ENCODE measurements at places on chromosomes 3 and 15. TPM values are rescaled to one million over a fixed set of nuclear protein-coding genes. Genes with fewer than 3 reads are reported as not detected.

DNA sequence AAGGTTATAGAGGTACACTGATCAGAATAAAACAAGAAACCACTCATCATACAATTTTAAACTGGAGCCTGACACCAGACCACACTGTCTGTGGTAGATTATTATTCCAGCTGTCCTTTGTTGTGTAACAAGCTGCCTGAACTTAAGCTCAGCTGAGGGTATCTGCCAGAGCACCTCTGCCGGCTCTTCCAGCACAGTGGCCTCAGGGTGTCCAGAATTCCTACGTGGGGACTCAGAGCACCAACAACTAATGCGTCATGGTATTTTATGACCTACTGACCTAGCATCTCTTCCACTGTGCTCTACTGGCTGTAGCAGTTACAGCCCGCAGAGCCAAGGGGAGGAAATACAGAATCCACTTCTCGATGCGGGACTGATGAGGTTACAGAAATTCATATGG, 15.6 kb upstream of the RAF1 start:
- no peak for DNase-seq

DNA sequence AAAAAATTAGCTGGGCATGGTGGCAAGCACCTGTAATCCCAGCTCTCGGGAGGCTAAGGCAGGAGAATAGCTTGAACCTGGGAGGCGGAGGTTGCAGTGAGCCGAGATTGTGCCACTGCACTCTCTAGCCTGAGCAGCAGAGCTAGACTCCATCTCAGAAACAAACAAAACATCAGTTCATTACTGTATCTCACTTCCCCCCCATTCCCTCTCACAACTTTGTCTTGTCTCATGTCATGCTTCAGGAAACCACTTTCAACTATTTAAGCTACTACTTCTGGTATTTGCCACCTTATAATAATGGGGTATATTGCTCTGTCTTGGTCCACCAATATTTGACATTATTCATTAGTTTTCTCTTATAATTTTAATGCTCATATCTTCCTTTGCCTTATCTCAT, 26.2 kb downstream of the PIK3CA start:
- DNase-seq: no peak

DNA sequence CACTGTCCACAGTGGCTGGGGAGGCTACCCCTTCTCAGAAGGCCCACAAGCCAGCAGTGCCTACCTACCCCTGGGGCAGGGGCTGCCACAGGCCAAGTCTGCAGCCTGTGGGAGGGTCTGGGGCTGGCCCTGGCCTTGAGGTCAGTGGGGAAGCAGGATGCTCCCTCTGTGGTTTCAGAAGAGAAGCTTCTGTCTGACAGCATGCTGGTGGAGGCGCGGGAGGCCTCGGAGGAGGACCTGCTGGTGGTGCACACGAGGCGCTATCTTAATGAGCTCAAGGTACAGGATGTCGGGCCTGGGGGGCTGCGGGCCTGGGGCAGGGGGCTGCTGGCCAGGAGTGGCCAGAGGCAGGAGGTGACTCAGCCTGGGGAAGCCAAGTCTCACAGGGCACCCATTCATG, 3.2 kb downstream of the HDAC11 start:
- DNase-seq: no peak

DNA sequence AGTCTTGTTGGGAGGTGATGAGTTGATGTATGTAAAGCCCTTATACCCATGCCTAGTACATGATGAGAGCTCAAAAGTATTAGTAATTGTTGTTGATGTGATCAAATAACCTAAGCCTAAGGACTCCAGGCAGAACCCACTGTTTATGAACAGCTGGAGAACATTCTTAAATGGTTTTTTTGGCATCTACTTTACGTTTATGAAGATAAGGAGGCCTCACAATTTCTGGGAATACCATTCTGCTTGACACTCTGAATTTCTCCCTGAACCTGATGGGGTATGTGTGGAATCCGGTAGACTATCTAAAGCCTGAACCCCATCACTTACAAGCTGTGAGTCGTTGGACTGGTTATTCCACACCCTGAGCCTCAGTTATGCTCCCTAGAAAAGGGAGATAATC, 244.6 kb upstream of the WNT5A start:
- no peak for DNase-seq

DNA sequence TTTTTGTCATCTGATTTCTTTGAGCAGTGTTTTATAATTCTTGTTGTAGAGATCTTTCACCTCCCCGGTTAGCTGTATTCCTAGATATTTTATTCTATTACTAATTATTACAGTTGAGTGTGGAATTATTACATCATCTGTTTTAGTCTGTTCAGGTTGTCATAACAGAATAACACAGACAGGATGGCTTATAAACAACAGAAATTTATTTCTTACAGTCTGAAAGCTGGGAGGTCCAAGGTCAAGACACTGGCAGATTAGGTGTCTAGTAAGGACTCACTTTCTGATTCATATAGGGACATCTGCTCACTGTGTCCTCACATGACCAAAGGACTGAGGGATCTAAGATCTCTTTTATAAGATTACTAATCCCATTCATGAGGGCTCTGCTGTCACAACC, 121.3 kb upstream of the THBS1 start:
- no peak for DNase-seq

- no peak for DNase-seq
Measured at GRCh38 chr3:78845605-78846004, 922.2 kb downstream of the ROBO1 start.

DNA sequence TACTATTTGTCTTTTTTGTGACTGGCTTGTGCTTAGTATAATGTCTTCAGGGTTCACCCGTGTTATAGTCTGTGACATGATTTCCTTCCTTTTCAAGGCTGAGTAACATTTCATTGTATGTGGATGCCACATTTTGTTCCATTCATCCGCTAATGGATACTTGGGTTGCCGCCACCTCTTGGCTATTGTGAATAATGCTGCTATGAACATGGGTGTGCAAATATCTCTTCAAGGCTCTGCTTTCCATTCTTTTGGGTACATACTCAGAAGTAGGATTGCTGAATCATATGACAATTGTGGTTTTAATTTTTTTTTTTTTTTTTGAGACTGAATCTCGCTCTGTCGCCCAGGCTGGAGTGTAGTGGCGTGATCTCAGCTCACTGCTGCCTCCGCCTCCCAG, 15.4 kb downstream of the CRTC3 start:
- DNase-seq: no peak

DNA sequence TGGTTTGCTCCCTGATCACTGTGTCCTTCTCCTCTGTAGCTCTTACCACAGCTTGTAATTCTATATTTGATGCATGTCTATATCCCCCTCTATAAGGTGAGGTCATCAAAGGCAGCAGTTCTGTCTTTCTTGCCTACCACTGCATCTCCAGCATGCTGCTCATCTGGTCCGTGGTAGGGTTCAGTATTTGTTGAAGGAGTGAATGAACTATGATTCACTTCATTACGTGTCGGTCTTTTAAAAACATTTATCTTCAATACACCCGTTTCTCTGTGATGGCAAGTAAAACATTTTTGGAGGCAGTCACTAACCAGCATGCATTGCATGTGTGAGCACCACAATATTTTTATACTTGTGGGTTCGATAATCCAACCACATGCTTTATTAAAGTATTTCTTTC, 27.6 kb downstream of the CHST14 start:
- no peak for DNase-seq

DNA sequence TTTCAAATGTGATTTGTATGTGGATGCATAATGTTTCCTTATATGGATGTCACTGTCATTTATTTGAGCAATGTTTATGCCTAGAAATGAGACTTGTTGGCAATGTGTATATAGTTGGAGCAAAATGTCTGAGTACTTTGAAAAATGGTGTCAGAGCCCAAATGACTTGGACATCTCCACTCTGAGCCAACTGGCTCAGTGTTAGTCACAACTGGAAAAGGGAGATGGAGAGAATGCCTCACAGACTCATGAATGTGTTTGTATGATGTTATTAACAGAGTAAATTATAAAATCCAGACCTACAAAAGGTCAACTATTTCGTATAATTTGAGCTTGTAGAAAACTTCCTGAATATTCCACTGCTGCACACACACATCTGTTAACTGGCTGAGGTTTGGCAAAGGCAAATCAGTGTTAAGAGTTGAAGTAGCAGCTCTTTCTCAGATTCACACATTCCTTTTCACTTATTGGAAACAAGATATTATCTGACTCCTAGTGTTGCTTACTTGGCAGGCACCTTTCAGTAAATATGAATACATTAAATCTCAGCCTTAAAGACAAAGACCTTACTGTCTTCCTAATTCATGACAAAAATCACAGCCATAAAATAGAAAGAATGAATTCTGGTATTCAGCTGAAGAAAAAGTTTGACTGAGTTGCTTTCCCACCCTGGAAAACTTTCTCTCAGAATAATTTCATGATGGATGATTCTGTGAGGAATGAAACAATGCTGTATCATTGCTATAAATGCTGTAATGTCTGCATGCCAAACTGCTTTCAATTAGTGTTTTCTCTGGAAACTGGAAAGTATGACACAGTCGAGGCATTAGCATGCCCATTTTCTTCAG, 27.0 kb downstream of the ADIPOQ start:
- DNase-seq: no peak

DNA sequence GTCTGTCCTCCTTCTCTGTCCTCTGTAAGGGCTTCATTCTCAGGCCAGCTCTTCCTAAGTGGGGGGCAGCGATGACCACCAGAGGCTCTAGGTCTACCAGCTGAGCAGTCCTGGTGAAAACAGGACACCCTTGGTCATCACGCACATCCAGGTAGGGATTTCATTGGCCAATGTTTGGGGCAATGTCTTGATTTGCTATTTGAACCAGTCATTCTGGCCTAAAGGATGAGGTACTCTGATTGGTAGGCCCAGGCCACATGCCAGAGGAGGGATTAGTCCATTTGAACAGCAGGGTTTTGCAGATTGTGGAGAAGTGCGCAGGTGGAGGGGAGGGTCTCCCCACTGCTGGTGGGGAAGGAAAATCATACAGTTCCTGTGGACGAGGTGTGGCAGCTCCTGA, 57.3 kb downstream of the PLXNA1 start:
- DNase-seq: no peak

DNA sequence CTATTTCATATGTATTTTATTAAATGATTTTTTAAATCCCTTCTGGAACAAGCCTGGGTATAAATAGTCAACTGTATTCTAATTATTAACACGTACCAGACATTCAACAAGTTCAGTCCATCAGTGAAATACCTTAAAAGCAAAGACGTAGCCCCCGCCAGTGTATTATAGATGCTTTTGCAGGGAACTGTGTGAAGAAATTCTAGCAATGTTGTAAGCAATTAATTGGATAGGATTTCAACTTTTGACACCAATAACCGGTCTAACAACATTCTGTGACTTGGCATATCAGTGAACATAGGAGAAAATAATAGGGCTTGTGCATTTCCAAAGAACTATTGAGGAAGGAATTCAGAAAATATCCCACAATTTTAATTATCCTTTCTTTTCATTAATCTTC, 67.2 kb upstream of the TGFBR2 start:
- no peak for DNase-seq

DNA sequence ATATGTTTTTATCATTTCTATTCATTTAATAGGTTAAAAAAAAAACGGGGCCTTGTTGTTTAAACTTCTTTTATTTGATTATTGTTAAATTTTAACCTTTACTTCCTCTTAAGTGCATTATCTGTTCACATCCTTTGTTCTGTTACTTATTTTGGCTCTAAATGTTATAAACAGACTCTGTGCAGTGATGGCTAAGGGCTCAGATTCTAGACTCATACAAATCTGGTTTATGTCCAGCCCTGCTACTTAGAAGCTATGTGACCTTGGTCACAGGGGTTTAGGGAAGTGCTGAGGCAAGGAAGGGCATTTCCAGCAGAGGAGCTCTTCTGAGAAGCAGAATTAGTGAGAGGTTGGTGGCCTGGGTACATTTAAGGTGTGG, 55.3 kb upstream of the VILL start:
- no peak for DNase-seq

- DNase-seq: peak; percentile 61
Measured at GRCh38 chr3:14819671-14820070, 909 bp downstream of the FGD5 start.

DNA sequence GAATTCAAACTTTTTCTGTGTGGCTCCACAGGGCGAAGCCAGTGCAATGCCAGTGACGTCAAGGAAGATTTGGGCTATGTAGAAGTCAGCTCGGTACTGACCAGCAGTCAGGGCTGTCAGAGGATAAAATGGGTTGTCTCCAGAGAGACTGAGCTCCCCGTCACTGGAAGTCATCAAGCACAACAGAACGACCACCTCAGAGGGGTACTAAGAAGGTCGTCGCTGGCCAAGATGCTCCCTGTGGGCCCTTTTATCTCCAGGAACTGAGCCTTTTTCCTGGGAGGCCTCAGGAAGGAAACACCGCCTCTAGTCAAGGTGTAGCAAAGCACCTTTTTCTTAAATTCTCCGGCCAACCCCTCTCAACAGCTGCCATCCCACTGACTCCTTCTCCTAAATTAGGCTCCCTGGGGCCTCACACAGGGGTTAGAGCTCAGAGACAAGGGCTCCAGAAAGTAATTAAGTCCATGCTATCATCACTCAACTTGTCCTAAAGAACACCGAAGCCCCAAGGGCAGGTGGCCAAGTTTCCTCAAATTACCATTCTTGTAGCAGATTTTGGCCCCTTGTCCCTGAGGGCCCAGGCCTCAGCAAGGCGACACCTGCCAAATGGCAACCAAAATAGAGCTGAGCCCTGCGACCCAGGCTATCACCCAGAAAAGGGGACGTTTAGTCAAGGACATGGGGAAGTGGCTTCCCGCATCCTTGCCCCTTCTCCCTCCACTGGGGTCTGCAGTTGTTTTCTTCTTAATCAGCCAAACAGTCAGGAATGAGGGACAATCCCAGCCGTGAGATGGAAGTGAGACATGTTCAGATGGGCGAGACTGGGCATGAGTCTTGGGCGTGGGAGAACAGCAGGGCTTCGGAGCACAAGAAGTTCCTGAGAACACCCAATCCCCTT, 48.0 kb downstream of the SSUH2 start:
- DNase-seq: no peak

DNA sequence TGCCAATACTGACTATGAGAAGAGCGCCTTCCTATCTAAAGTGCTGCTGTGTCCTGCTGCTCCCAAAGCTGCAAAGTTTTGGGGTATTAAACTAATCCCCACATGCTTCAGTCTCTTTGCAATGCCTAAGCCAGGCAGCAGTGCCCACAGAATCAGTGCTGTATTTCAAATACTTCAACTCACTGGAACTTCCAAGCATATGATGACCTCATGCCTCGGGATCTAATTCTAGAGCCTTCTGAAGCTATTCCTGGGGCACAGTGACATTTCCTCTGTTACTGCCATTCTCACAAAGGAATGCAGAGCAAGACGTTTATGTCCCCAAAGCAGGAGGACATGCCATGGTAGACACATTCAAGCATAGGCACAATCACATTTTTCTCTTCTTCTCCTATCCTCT, 78.5 kb downstream of the CD200 start:
- DNase-seq: no peak

Gene GOLGA8K
- not detected for polyA plus RNA-seq

Gene GPX1
- 454 TPM for polyA plus RNA-seq

Gene COPS2
- polyA plus RNA-seq: 42.6 TPM

Gene TRA2B
- polyA plus RNA-seq: 66.8 TPM

Gene CCR9
- polyA plus RNA-seq: 0.43 TPM

Gene IMPG2
- polyA plus RNA-seq: 0.15 TPM

Gene LTK
- 6.7 TPM for polyA plus RNA-seq

Gene REC114
- not detected for polyA plus RNA-seq

Gene LRRK1
- polyA plus RNA-seq: 1.1 TPM

Gene ISL2
- polyA plus RNA-seq: not detected

Gene DGKG
- polyA plus RNA-seq: 0.95 TPM

Measured in kidney (tissue), 22 donors.